Right renal pelvis (tissue), 4 donors: ENCODE measurements at places on chromosomes 6 and 20. TPM values are rescaled to one million over a fixed set of nuclear protein-coding genes. Genes with fewer than 3 reads are reported as not detected.

GRCh38 chr20:23988561-23988960 lies at the start of gene GGTLC1:
Gene GGTLC1, minus strand, starts transcription at chr20:23988779. Its CDS starts 2,168 bp downstream, at chr20:23986611.
- no peak for DNase-seq

GRCh38 chr6:79094938-79095337 lies 16.9 kb upstream of the PHIP start:
- DNase-seq = no peak

- no peak for DNase-seq
Measured at GRCh38 chr20:45154183-45154582, 20.5 kb upstream of the PI3 start.

DNA sequence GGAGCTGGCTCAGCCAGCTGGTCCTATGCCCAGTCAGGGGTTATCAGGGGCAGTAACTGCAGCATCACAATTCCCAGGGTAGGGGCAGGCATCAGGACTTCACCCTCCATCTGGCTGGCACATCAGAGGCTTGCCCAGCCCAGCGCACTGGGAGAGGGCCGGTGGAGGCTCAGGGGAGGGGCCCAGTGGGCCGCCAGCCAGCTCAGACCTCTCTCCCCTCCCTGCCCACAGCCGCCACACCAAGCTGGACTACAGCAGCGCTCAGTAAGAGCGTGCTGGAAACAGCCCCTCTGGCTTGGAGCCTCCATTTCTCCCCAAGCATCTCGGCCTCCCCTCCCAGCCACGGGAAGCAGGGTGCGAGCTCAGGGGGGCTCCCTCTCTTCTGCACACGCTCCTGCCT lies 22.0 kb downstream of the ADA start:
- DNase-seq = no peak

GRCh38 chr6:88877893-88878292 lies 85.5 kb downstream of the RNGTT start:
- no peak for DNase-seq

GRCh38 chr20:48326868-48327267 lies 500.9 kb downstream of the PREX1 start:
- no peak for DNase-seq

DNA sequence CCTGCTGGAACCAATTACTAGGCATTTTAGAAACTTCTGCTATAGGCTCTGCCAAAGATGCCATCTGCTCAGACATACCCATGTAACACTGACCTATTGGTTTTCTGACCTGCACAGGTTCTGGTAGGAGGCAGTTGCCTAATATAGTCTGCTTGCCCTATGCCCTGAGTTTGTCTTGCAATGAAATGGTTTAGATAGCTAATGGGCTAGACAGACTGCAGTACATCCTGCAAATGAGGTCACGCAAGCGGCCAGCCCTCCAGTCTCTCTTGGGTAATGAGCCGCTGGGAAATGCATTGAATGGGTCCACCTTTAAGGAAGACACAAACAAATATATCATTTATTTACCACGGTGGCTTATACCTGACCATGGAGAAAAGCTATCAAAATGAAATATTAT lies 90.6 kb upstream of the B3GAT2 start:
- DNase-seq = no peak

- no peak for DNase-seq
Measured at GRCh38 chr6:63941747-63942470, 306.3 kb downstream of the PHF3 start.

- no peak for DNase-seq
Measured at GRCh38 chr20:20241976-20242375, 125.9 kb upstream of the INSM1 start.

DNA sequence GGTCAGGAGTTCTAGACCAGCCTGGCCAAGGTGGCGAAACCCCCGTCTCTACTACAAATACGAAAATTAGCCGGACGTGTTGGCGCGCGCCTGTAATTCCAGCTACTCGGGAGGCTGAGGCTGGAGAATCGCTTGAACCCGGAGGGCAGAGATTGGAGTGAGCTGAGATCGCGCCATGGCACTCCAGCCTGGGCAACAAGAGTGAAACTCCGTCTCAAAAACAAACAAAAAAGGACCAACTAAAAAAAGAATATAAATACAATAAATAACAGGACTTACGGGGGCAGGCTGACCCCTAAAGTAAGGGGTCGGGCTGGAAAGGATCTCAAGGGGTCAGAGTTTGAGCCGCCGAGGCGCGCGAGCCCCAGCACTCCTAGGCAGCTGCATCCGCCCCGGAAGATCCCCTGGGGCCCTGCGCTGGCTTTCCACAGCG lies 509 bp upstream of the TPD52L2 start:
- no peak for DNase-seq

GRCh38 chr20:20317195-20317594 lies 50.7 kb upstream of the INSM1 start:
- no peak for DNase-seq

- DNase-seq = no peak
Measured at GRCh38 chr6:89917801-89918366, 23.6 kb downstream of the GJA10 start.

- DNase-seq = no peak
Measured at GRCh38 chr6:33755070-33755869, 8.6 kb upstream of the IP6K3 start.

GRCh38 chr20:32302507-32302872 lies 25.0 kb downstream of the KIF3B start:
- no peak for DNase-seq

DNA sequence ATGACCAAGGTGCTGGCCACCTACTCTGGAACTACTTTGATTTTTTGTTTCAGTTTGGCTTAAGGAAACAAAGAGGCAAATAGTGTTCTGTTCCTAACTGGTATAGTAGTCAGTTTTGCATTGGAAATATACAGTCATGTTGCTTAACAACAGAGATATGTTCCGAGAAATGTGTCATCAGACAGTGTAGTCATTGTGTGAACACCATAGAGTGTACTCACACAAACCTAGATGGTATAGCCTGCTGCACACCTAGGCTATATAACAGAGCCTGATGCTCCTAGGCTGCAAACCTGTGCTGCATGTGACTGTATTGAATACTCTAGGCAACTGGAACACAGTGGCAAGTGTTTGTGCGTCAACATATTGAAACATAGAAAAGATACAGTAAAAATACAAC lies 80.4 kb downstream of the ARID1B start:
- no peak for DNase-seq

DNA sequence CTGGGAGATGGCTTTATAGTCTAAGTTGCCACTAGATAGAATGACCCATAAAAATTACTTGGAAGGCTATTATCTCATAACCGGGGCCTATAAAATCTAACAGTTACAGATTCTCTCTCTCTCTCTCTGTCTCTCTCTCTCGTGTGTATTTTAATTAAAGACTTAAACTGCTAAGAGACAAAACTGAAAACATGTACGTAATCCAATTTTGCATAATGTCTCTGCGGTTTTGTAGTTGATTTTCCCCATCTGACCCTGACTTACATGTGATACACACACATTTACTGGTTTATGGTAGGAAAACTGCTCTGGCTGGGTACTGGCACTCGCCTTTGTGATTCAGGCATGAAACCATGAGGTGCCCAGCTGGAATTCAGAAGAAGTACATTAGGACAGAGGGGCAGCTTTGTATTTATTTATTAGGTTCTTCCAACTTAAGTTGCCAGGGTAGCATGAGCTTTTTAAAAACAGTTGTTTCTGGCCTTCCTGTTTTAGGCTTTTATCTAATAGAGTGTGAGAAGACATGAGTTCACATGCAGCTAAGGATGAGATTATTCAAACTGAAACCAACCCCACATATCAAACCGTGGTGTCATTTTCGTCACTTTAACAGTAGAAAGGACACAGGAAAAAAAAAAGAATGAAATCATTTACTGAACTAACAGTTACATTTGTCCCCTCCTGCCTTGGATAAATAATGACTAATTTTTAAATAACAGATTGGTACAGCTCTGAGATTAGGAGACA lies 182.5 kb downstream of the GMPR start:
- no peak for DNase-seq

- DNase-seq = no peak
Measured at GRCh38 chr6:168428052-168428826, 12.7 kb upstream of the SMOC2 start.

DNA sequence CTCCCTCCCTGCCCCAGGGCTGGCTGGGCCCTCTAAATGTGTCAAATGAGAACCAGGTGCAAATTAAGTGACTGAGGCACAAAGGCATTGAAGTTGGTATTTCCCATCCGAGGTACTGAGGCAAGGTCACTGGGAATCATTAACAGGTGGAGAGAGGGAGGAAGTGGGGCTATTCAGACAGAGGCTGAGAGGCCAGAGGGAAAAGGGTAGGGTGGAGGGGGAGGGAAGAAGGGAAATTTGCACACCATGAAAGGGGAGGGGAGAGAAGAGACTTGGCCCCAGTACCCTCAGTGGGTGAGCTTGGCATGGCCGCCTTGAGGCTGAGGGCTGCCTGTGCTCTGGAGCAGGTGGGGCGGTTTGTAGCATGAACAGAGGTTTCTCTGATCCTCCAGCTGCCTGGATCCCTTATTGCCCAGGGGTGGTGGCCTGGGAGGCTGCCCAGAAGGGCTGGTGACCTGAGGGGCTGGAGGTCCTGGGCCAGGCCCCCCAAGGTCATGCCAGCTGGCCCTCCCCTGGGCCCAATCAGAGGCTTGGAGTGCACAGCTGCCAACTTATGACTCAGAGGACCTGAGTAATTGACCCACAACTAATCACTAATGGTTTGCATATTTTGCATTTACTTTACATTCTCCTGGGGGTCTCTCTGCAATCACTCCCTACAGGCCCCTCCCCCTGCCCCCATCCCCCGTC lies 40.3 kb upstream of the ZFAND3 start:
- no peak for DNase-seq

GRCh38 chr20:34921436-34921835 lies 34.2 kb downstream of the GSS start:
- DNase-seq = no peak

DNA sequence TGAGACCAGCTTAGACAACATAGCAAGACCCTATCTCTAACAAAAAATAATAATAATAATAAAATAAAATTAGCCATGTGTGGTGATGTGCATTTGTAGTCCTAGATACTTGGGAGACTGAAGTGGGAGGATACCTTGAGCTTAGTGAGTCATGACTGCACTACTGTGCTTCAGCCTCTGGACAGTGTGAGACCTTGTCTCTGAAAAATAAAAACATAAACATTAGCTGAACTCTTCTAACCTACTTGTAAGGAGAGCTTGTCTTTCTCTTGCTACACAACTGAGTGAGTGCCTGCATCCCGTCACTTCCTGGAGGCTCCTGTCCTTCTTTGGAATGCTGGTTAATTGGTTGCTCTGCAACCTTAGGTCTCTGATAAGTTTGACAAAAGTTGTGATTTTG lies 5.1 kb upstream of the DBNDD2 start:
- no peak for DNase-seq

DNA sequence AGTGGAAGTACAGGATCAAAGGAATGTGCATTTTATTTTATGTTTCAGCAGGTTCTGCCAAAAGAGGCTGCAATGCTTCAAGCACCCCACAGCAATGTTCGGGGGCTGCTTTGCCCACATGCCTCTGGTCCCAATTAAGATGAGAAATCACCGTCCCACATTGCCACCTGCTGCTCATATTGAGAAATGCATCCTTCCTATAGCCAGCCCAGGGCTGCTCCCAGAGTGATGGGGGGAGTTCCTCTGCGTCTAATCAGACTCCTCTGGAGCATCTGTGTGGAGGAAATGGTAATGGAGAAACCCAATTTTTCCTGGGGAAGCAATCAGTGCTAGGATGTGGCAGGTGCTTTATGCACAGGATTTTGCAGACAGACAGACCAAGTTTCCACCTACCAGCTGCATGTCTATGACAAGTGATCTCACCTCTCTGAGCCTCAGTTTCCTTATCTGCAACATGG lies 33.7 kb downstream of the PTGIS start:
- peak; percentile 28 for DNase-seq

The BTNL2 gene
- polyA plus RNA-seq = 1.3 TPM

The ZBP1 gene
- polyA plus RNA-seq = not detected

The ZSCAN16 gene
- polyA plus RNA-seq = 12.3 TPM

The SLC22A2 gene
- polyA plus RNA-seq = 14.7 TPM

The NNAT gene
- 98.5 TPM for polyA plus RNA-seq
